ENCODE measurements at places on chromosomes 7 and 10.
A peak's percentile ranks its signal among the peaks of the same experiment; 100 is the strongest.

- DNase-seq, result no peak
Observed at GRCh38 chr10:17066807-17067206, 62.8 kb downstream of the CUBN start.

DNA sequence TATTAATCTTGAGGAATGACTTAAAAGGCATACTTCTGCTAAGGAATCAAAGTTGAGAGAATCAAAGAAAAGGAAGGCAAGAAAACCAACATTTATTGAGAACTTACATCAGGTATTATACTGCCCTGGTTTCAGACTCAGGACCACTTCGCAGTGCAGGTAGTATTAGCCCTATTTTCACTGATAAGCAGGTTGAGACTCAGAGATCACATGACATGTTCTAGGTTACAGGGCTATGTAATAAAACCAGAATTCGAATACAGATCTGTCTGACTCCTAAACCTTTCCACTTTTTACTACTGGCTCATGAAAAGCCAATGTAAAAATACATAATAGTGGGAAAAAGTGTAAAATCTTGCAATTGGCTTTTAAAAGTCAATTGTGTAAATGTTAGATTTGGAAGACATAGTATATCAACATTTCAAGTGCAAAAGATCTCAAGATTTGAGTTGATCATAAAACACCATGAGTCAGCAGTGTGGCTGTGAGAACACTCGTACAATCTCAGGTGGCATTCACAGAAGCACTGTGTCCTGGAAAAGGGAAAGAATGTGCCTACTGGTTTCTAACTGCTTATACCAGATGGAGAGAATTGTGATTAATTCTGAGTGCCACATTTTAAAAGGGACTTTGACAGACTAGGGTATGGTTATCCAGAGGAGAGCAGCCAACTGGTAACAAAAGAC is 195.8 kb upstream of the MKLN1 start:
- DNase-seq, result no peak

GRCh38 chr10:43227911-43228782 is 38.7 kb downstream of the RASGEF1A start:
- no peak for DNase-seq

- DNase-seq, result no peak
Observed at GRCh38 chr10:92538231-92538958, 35.5 kb downstream of the IDE start.

DNA sequence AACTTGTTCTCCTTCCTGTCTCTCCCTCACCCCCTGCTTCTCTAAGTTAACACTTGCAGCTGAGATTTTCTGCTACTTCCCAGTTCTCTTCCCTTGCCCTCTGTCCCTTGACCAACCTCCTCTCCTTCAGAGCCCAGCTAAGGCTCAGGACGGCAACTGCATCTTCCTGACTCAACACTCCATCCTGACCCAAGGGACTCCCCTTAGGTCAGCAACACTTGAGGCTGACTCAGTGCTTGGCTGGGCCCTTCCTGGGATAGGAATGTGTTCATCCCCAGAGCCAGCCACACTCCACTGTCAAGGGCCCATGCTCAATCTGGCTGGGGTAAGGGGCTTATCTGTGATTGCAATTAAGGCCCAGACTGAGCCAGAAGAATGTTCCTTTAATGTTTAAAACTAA is 3.4 kb downstream of the CALHM2 start:
- no peak for DNase-seq

DNA sequence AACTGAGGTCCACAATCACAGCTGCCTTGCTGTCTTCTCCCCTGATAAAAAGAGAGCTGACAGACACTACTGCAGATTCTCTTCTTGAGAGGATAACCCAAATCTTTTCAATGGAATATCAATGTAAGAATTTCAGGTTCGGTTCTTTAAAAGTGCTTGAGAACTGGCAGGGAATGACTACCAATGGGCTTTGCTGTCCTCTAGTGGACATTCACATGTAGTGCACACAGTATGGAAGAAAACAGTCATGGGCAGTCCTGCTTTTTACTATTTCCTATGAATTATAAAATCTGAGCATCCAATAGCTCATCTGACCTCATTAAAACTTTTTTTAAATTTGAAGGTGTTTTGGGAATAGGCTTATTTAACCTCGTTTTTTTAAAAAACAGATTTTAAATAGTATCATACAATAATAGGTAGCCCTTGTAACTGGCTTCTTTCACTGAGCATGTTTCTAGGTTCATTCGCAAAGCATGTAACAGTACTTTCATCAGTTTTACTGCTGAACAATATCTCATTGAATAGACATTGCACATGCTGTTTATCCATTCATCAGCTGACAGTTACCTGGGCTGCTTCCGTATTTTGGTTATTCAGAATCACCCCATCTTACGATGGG is 18.3 kb downstream of the FZD9 start:
- peak; percentile 68 for DNase-seq

- no peak for DNase-seq
Observed at GRCh38 chr7:4065190-4065589, 616.9 kb upstream of the FOXK1 start.

DNA sequence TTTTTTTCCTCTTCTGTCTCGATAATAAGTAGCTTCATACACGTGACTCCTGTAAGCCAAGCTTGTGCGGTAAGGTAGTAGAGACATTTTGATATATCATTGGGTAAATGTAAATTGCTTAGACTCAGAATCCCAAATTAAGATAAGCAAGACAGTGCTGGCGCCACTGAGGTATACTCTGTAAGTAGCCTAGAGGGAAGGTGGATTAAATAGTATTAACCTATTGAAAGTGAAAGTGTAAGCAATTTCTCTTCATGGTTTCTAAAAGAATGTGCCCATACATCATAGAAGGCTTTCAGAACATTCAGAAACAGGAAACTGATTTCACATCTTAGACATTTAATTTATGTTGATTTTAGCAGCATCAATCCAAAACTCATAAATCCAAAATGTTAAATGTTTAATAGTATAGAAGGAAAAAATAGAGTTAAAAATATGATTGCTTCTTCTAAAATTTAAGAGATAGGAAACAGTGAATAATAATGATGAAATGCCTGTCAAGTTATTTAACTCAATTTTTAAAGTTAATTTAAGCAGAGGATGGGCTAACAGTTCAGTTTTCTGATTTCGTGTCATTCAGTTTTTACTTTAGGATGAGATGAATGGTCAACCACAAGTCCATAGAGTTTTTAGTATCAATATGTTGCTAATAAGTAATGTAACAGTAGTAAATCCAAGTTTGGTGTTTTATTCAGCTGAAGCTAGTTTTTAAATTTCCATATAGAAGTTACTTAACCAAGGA is 36.8 kb downstream of the LRRC72 start:
- peak; percentile 22 for DNase-seq

GRCh38 chr10:68086011-68086410 is 10.9 kb upstream of the HERC4 start:
- no peak for DNase-seq

DNA sequence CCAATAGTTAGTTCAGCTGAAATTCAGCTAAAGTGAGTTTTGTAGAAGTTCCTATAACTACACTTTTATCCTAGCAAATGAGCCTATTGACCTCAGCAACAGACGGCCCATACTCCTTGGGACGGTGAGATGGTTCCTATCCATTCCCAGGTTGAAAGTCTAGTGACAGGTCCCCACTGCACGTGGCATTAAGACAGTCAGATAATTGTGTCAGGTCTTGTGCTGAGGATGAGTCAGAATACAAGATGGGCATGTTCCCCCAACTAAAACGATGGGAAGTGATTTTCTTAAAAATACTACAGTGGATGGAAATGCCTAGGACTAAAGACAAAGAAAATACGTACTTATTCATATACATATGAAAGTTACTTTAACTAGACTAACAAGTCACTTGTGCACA is 2.1 kb downstream of the CAV1 start:
- DNase-seq, result no peak

- DNase-seq, result no peak
Observed at GRCh38 chr7:49850921-49851613, 77.6 kb downstream of the VWC2 start.

GRCh38 chr7:45363669-45364068 is 206.1 kb downstream of the RAMP3 start:
- DNase-seq, result no peak

- no peak for DNase-seq
Observed at GRCh38 chr7:12939694-12940093, 252.3 kb downstream of the ARL4A start.

- no peak for DNase-seq
Observed at GRCh38 chr7:121516821-121517220, 120.7 kb upstream of the FAM3C start.

GRCh38 chr7:1663857-1664651 is 6.0 kb upstream of the ELFN1 start:
- DNase-seq, result no peak

- no peak for DNase-seq
Observed at GRCh38 chr10:59825932-59826331, 72.7 kb upstream of the MRLN start.

DNA sequence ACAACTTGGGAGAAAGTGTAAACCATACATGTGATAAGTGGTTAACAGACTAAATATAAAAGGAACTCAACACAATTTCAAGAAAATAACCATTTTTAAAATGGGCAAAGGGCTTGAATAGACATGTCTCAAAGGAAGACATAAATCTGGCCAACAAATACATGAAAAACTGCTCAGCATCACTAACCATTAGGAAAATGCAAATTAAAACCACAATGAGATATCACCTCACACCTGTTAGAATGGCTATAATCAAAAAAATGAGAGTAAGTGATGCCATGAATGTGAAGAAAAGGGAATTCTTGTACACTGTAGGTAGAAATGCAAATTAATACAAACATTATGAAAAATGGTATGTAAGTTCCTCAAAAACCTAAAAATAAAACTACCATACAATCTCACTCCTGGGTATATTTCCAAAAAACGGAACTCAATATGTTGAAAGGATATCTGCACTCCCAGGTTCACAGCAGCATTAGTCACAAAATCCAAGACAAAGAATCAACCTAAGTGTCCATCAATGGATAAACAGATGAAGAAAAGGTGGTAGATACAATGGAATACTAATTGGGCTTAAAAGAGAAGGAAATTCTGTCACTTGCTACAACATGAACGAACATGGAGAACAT is 5.6 kb downstream of the SNX13 start:
- no peak for DNase-seq

Measured in CD4-positive, alpha-beta T cell treated with Interleukin-21 for 1 hour (primary cell).